ENCODE measurements at places on chromosomes 4 and X. TPM values are rescaled to one million over a fixed set of nuclear protein-coding genes. Genes with fewer than 3 reads are reported as not detected.
A peak's percentile ranks its signal among the peaks of the same experiment; 100 is the strongest.

DNA sequence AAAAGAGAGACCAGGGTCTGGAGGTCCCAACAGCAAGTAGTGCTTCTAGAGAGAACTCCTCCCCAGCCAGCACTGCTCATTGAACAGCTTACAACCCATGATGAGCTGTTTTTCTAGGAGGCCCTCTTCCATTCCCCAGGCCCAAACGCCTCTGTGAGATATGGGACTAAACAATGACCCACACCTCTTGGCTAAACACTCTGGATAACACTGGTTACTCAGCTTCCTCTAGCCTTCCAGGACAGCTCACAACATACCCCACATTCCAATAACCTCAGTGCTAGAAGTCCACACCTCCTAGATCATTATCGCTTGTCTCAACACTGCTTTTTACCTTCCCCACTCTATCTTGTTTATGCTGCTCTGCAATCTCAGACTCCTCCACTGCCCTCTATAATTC lies 35.4 kb upstream of the PGRMC2 start:
- DNase-seq, result no peak

- no peak for DNase-seq
Observed at GRCh38 chr4:29718136-29718535, 1002.0 kb upstream of the PCDH7 start.

DNA sequence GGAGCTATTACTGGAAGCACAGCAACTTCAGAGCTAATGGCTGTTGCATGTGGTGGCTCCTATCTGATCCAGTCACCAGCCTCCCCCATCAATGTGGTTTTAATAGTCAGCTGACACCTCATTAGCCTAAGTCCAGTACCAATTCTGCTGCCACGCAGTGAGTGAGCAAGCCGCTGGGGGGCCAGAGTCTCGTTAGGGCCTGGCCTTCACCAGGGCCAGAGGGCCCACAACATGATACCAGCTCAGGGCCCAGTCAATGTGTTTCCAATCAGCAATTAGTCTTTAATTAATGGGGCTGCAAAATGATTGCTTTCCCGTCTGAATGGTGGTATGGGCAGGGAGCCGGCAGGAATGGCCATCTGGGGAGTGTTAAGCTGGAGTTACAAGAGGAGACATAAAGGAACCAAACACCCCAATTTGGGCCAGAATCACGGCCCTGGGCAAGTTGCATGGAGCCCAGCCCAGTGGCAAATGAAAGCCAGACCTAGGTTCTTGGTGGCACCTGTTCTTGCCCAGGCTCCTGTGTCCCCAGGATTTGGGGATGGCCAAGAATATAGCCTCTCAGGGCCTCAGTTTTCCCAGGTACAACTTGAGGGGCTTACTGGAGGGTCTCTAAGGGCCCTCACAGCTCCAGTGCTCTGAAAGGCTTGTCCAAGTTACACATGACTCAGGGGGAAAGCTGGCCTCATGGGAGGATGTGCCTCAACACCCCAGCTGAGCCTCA lies 119.2 kb downstream of the EFNB1 start:
- DNase-seq, result no peak

- DNase-seq, result peak; percentile 68
Observed at GRCh38 chrX:56995271-56995994, at the start of gene SPIN3. SPIN3 (minus strand) TSS chrX:56995541; CDS start chrX:56994947, 594 bp downstream.

The LONRF3 gene
- 0.26 TPM for total RNA-seq

The SPOCK3 gene
- not detected for total RNA-seq

DNA sequence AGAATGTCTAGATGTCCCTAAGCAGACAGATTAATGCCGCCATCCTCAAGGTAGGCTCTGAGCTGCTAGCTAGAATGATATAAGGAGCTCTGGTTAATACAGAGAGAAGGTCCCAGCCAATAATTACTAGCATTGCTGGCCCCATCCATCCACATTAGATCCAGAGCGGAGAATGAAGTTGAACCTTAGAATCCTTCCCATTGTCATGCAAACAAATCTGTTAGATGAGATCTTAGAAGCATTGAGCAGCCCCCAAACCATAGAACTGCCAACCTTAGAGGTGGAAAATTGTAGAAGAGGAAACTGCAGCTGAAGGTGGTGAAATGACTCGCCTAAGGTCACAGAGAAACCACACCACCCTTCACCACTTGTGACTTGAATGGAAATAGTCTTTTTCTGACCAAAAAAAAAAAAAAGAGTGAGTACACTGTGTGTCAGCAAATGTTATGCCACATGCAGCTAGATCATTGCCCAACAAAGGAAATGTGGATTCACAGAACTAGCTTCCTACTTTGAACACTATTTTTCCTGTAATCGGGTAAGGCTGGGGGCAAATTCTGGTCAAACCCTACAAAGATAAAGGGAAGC lies 162.1 kb downstream of the SMIM20 start:
- DNase-seq, result peak; percentile 74

GRCh38 chrX:9515489-9515888 lies 50.6 kb downstream of the TBL1X start:
- DNase-seq, result no peak

- DNase-seq, result no peak
Observed at GRCh38 chr4:2075987-2076907, 17.1 kb downstream of the NAT8L start.

GRCh38 chr4:19167311-19167710 lies 1084.4 kb upstream of the SLIT2 start:
- DNase-seq, result no peak

GRCh38 chrX:24145303-24146186 lies 4.0 kb upstream of the ZFX start:
- DNase-seq, result no peak

The RHOH gene
- total RNA-seq, result 147 TPM

DNA sequence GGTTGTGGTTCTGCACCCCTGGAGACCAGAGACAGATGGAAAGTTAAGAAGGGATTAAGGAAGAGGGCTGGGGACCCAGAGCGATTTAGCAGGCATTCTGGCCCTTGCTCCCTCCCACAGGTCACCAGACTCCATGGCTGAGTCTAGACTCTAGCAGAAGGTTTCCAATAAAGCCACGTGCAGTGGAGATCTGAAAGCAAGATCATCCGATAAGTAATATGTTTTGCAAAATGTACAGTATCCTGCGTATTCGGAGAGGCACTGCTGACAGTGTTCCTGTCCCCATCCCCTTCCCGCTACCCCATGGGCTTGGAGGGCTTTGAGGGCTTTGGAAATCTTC lies 531 bp upstream of the GPRIN3 start:
- DNase-seq, result no peak

- no peak for DNase-seq
Observed at GRCh38 chrX:154727871-154728270, 23.0 kb downstream of the GAB3 start.

The S100P gene
- total RNA-seq, result 8.5 TPM

- no peak for DNase-seq
Observed at GRCh38 chr4:19720190-19720589, 531.5 kb upstream of the SLIT2 start.

The TCEAL2 gene
- not detected for total RNA-seq

GRCh38 chrX:21711129-21711847 lies 46.6 kb downstream of the SMPX start:
- DNase-seq, result no peak

The MND1 gene
- 38.3 TPM for total RNA-seq

- peak; percentile 56 for DNase-seq
Observed at GRCh38 chr4:41281038-41281634, 24.4 kb downstream of the UCHL1 start.

DNA sequence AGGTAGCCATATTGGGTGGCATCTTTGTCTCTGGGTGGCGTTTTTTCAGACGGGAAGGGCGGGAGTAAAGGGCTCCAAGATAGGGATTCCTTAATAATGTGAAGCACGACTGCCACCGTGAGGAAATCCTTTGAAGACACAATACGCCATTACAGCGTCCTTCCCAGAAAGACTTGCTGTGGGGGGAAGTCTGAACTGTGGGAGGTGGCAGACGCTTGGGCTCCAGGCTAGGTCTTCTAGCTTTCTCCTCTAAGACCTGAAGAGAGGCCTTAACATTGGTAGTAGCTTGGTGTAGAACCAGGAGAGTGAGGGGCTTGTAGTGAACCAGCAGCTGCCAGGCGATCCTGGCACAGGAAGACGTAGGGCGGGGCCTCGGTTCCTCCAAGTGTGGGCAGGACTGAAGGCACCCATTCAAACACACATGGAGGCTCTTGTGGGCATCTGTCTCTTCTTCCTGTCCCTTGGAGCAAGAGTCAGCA lies 197.3 kb downstream of the OR13H1 start:
- DNase-seq, result no peak

DNA sequence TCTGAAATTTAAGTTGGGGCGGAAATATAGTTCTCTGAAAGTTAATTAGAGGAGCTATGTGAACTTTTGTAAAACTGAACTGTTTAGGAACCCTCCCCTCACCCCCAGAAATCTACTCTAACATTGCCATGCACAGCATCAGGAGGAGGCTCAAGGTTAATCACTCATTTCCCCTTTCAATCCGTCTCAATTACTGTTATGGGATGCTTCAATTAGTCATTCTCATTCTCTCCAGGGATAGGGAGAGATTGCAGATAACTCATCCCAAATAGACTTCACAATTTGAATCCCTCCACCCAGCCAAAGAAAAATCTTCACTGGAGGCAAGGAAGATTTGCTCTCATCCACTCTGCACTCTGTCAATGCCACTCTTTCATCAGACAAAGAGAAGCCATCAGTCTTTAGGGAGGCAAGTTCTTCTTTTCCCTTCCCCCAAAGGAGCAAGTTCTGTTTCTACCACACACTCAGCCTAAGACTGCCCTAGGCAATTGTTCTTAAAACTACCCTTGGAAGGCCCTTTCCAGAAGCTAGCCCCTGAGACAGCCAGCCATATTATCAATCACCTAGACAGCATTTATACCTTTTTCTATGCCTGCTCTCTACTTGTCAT lies 140.4 kb downstream of the SLC10A7 start:
- DNase-seq, result no peak

DNA sequence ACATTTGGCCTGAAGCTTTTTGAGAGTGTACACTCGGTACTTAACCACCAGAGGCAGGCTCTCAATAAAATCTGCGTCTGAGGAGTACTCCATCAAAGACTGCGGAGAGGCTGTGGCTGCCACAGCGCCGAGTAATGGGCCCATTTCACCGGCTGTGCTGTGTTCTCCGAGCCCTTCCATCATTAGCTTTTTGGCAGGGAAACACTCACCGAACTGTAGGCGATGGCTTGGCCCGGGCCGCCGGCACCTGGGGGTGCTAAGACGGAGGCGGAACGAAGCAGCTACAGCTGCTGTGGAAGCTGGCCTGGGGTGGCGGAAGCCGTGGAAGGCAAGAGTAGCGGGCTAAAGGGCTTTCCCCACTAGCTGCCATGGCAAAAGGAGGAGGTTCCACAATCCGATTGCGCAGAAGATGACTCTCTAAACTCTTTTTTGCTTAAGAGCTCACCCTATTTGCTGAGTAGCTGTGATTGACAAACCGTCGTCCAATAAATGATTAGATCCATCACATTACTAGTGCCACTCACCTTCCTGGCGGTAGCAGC lies 48.5 kb upstream of the PABPC1L2A start:
- no peak for DNase-seq

GRCh38 chrX:53356186-53356585 lies 66.3 kb downstream of the SMC1A start:
- no peak for DNase-seq

DNA sequence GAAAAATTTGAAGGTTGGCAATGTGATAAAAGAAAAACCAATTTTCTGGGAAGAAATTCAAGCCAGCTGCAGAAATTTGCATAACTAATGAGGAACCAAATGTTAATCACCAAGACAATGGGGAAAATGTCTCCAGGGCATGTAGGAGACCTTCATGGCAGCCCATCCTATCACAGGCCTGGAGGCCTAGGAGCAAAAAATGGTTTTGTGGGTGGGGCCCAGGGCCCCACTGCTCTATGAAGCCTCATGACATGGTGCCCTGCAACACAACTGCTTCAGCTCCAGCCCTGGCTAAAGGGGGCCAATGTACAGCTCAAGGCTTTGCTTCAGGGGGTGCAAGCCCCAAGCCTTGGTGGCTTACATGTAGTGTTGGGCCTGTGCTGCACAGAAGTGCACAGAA lies 184.0 kb downstream of the TBCK start:
- no peak for DNase-seq

DNA sequence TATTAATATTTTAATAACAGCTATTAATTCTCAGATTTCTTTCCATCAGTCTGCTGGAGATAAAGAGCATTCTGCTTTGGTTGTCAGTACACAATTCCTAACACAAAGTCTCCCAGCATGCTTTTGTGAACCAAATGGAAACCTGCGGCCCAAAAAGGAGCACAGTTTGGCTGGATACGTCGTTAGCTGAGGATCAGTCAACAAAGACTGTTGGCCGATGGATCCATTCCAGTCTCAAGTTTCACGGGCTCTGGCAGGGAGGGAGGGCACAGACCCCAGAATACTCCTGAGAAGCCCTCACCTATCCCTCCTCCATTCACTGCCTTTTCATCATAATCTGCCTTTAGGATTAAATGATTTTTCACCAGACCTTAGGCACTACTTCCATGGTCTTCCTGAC lies 26.3 kb upstream of the PRSS48 start:
- DNase-seq, result no peak

The CLNK gene
- not detected for total RNA-seq

GRCh38 chrX:825991-826390 lies 195.4 kb downstream of the SHOX start:
- no peak for DNase-seq

GRCh38 chrX:136961594-136962135 lies 72.1 kb downstream of the GPR101 start:
- no peak for DNase-seq

- DNase-seq, result no peak
Observed at GRCh38 chr4:152062936-152063620, 302.3 kb upstream of the GATB start.

- no peak for DNase-seq
Observed at GRCh38 chr4:132218406-132218805, 930.7 kb upstream of the PCDH10 start.

The SLC16A2 gene
- total RNA-seq, result not detected

GRCh38 chrX:152913910-152914309 lies 16.0 kb downstream of the ZNF185 start:
- no peak for DNase-seq

- DNase-seq, result no peak
Observed at GRCh38 chr4:120082251-120082650, 15.6 kb upstream of the MAD2L1 start.

- no peak for DNase-seq
Observed at GRCh38 chr4:13521047-13521446, 23.3 kb downstream of the NKX3-2 start.

Data from activated CD8-positive, alpha-beta T cell treated with anti-CD3 and anti-CD28 coated beads, Interleukin-2, amount 10 ng/mL, durations not matched to agents 7 days and 5 days (primary cell).